ENCODE measurements at places on chromosomes 6 and 20.

- DNase-seq, result no peak
Measured at GRCh38 chr6:41470029-41470330, 76.2 kb upstream of the FOXP4 start.

- no peak for DNase-seq
Measured at GRCh38 chr6:70398783-70399728, 14.3 kb upstream of the FAM135A start.

- peak; percentile 43 for DNase-seq
Measured at GRCh38 chr6:21587179-21587960, 6.2 kb upstream of the SOX4 start.

GRCh38 chr6:118918329-118918725 lies 16.6 kb downstream of the MCM9 start:
- no peak for DNase-seq

DNA sequence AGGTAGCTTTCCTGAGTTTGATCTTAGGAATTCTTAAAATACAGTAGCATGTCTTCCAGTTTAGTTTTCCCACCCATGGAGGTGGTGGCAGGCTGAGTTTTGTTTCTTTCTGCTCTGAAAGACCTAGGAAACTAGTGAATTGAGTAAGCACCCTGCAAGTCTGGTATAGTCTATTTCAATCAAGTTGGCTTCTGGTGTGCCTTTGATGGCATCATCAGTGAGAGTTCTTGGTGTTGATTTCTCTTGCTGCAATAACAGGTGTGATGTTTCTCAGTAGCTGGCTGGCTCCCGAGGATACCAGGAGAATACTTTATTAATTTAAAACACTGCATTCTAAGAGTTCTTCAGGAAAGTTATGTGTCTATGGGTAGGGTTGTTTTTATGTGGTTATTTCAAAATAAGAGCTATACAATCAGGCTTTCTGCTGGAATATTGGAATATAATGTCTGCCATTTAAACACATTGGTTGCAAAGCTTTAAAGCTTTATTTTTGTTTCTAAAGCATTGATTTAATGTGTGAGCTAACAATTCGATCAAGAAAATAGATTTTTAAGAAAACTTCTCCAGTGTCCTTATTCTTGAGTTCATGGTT lies 19.0 kb downstream of the VAPB start:
- no peak for DNase-seq

DNA sequence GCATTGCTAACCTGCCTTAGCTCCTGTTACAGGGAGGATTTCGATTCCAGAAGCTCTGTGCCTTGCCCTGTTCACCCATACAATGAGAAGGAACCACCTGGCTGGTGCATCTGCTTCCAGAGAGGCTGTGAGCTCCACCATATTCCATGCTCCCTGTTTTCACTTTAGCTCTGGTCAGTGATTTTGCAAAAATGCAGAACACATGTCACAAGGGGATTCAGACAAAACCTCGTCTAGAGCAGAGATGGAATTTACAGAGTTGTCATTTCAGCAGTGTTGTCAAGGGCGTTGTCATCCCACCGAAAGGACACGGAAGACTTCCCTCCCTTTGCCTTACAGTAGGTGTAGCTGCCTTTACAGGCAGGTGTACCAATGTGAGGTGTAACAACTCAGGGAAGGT lies 223.0 kb upstream of the ARID1B start:
- DNase-seq, result no peak

DNA sequence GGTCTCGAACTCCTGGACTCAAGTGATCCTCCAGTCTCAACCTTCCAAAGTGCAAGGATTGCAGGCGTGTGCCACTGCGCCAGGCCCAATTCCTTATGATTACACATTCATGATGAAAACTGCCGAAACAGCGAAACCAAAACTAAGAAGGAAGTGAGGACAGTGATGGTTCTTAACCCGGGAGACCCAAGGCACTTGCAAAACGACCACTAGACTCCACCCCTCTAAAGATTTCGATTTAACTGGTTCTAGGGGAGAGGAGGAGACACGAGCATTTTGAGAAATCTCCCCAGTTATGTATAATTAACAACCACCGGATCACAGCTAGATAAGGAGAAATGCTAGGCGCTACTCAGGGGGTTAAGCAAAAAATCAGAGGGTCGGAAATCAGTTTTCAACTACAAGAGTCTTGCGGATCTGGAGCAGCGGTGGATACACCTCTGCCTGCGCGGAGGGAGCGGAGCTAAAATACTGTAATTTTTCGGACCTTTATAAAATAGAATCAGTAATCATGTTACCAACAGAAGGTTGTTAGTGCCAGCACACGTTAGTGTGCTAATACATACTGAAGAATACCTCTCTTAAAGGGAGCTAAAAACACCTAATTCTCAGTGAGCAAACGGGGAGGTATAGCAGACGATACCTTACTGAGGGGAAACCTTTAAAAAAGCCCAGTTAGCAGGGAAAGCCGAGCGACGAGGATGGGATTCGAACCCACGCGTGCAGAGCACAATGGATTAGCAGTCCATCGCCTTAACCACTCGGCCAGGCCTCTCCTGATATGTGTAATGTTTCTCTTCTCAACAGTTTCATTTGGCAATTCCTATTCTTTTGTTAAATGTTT lies 60.0 kb upstream of the BTN3A2 start:
- DNase-seq, result peak; percentile 84

DNA sequence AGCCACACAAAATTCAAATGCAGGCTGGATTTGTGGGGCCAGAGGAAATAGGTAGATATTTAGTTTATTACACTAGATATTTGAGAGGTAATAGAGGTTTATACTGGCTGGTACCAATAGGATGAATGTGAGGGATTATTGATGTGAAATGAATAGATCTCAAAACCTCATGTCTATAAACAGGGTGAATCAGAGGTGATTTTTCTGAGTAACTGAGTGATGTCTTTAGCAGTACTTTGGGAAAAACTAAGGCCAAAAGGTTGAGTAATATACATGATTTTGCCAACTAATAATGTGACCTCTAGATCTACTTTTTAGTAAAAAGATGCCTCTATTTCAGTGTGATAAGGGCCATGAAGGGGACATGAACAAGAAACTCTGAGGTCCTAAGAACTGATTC lies 86.8 kb downstream of the HAO1 start:
- DNase-seq, result no peak
